ENCODE measurements at places on chromosomes 3 and 15. TPM values are rescaled to one million over a fixed set of nuclear protein-coding genes. Genes with fewer than 3 reads are reported as not detected.

KY gene
- 0.12 TPM for polyA plus RNA-seq

DNA sequence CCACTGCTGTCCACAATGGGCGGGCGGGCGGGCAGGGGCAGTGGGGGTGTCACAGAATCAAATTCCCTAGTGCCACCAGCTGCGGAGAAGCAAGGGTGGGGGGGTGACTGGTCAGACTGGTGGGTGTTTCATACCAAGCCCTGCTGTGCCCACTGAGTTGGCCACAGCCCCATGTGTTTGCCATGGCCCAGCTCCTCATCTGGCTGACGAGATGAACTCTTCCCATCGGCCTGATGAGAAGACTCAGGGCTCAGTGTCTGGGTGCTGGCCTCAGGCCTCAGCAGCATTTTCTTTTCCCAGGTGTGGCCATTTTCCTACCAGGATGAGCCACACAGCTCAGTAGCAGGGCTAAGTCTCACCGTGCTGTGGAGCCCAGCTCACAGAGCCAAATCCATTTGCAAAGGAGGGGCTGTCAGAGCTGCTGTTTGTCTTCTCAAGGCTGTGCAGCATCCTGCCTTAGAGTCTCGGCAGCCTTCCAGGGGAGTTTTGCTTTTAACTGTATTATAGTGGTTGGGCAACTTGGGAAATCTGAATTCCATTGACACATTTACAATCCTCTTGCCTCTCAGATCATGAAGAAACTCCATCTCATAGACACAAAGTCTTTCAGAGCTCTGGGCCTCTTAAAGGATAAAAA lies 176.8 kb downstream of the ABHD5 start:
- DNase-seq = peak; percentile 71

DNA sequence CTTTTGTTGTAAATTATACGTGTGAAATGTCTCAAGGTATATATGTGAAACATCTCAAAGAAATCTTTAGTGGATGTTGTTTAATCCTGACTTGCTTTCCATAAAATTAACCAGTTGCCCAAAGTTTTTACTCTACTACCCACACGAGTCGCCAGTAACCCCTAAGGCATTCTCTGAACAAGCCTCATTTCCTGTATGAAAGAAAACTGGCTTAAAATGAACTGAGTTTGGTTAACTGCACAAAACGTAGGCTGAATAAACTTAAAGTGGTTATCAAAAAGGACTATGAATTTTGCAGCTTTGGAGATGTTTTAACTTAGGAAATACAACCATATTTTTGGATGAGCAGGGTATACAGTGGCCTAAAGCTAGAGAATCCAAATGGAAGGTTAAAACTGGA lies 2.7 kb upstream of the APPL1 start:
- peak; percentile 16 for DNase-seq

GRCh38 chr15:81291916-81292522 lies 31.9 kb downstream of the STARD5 start:
- no peak for DNase-seq

DNA sequence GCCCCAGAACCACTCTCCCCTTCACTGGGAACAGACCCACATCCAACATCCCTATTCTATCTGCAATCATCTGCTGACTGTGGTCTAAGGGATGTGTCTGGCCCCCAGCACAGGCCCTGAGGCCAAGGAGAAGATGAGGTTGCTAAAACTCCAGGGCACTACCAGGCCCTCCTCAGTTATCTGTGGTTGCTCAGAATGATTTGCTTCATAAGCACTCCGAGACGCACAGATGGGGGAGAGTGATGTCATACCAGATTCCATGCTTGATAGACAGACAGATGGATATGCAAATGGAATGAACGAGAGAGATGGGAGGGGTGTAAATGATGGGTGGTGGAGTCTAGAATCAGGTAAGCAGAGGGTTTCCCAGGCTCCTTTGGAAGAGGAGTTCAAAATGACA lies 57.8 kb downstream of the CEMIP start:
- DNase-seq = peak; percentile 34

DNA sequence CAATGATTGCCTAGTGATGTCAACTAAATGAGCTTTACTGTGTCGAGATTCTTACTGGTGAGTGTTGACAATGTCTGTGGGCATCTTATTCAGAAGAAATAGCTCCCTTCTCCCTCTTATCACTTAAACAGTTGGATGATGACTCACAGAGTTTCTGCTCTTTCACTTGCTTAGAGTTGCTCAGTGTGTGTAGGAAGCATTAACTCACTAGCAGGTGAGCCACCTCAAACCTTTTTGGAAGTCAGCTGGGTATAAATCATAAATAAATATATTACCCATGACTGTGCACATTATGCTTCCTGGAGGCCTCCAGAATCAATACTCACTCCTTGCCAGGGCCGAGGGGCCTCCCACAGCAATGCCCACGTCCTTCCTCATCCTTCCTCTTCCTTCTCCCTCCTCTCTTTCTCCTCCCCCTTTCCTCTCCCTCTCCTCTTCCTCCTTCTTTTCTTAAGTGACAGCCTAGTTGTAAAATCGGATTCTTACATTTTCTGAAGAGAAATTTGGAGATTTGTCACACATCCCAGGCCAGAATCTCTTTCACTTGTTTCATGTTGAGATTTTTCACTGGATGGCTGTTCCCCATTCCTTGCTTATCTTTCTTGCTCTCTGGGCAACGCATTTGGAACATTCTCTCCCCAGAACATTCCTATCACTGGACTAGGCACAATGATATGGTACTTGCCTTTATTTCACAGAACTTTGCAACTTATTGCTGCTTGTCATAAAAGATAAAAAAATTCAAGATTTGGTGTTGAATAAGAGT lies 17.5 kb downstream of the SHC4 start:
- DNase-seq = peak; percentile 92

SCN11A gene
- 0.01 TPM for polyA plus RNA-seq

DNA sequence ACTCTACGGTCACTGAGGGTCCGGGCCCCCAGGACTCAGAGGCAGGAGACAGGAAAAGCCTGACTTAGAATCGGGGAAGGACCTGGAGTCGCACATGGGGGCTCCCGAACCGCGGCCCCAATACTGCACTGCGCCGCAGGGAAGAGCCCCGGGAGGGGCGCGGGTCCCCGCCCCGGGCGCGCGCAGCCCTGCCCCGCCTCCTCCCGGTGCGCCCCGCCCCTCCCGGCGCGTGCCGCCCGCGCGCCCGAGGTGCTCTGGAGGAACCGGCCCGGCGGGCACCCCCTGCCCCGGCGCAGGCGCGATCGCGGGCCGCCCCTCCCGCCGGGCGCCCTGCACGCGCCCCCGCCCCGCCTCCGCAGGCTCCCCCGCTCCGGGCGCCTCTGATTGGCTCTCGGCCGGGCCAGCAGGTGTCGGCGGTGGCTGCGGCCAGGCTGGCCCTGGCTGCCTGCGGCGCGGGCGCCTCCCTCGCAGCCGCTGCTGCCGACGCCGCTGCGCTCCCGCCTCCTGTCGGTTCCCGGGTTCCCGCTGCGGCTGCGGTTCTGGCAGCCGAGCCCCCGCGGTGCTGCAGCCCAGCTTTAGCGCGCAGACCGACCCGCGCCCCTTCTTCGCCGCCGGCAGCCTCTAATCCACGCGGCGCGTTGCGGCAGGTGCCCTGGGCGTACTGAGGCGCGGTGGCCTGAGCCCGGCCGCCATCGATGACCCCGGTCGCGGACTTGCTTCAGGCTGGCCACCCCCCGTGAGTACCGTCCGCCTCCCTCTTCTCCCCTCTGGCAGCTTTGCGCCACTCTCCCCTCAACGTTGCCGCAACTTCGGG lies at the start of gene MYRIP:
TSS of gene MYRIP (plus strand) at position 429 of the 814 bp plus-strand sequence. CDS start 91,208 bp downstream, outside the sequence.
- peak; percentile 7 for DNase-seq

GRCh38 chr3:72245183-72245811 lies 460.3 kb upstream of the PROK2 start:
- peak; percentile 21 for DNase-seq

- no peak for DNase-seq
Measured at GRCh38 chr3:180401226-180401625, 200.7 kb upstream of the TTC14 start.

- peak; percentile 48 for DNase-seq
Measured at GRCh38 chr3:190491533-190492054, 22.3 kb upstream of the IL1RAP start.

DNA sequence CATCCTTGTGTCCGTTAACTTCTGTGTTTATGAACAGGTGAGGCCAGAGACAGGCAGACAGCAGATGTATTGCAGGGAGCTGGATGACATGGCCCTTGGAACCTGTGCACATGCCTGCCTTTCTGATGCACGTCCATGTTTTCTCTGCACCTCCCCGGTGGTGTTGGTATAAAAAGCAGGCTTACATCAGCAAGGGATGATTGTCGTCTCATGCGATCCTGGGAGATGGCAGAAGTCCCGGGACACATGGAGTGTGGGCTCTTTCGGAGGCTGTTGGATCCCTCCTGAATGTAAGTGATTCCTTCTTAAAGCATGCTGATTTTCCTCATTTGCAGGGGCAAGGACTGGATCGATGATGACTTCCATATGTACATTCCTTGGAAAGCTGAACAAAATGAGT lies 134.8 kb downstream of the SNRPN start:
- DNase-seq = no peak

CAND2 gene
- polyA plus RNA-seq = 2.5 TPM

- DNase-seq = no peak
Measured at GRCh38 chr15:71245588-71245987, 130.3 kb downstream of the THSD4 start.

PBRM1 gene
- 36.2 TPM for polyA plus RNA-seq

IGSF11 gene
- polyA plus RNA-seq = not detected

PRR20G gene
- not detected for polyA plus RNA-seq

DNA sequence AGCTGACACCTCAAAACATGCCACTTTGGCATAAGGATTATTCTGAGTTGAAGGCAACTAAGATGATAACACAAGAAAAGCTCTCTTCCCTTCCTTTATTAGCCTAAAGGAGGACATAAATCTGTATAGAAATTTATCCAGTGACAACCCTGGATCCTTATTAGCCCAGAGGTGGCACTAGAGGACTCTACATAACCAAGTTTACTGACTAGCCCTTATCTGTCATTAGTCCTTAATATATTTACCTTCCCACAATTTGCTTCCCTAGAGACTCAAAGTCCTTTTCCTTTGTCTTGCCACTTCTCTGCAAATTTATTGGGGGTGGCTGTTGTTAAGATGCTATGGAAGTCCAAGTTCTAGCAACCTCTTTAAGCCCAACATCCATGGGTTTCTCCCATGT lies 26.7 kb downstream of the CEP70 start:
- no peak for DNase-seq

- no peak for DNase-seq
Measured at GRCh38 chr15:90379263-90379662, 8.8 kb upstream of the IQGAP1 start.

SERPINI2 gene
- not detected for polyA plus RNA-seq

DNA sequence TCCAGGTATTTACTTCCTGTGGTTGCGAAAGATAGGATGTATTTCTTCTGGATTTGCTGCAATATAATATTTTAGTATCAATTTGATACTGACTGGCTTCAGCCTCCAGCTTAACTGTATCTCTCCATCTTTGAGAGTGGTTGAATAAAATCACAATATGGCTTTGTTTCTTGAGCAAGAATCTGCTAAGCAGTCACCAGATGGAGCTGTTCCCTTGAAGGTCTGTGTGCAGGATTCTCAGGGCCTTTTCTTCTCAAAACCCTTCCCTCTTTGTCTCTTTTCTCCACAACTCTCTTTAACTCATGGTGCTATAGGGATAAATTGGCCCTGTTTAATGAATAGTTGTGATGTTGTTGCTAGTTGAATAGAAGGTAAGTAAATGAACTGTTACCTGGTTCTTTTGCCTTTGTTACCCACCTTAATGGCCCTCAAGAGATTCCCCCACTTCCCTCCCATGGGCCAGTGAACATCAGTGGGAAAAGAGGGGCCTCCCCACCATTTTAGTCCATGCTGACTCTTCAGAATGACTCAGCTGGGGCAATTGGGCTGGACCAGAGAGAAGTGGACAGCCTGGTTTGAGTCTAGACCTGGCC lies 34.8 kb upstream of the RAB6B start:
- peak; percentile 70 for DNase-seq

GRCh38 chr3:179247289-179248015 lies 3.5 kb downstream of the KCNMB3 start:
- no peak for DNase-seq

DNA sequence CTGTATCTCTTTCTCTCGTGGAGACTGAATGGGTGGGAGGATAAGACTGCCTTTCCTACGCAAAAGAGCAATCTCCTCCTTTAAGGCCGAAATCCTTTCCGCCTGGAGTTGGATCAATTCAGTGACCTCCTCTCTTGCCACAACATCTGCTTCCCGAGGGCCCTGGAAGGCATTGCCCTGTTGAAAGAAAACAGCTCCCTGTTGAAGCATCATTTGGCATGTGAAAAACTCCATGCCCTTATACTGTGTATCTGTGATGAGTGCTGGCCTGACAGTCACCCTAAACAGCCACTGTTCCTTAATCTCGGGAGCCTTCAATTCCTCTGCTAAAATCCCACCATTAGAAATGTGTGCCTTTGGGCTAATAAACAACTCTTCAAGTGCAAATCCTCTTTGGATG lies 80.2 kb downstream of the BOC start:
- no peak for DNase-seq

PPCDC gene
- polyA plus RNA-seq = 8.0 TPM

DNA sequence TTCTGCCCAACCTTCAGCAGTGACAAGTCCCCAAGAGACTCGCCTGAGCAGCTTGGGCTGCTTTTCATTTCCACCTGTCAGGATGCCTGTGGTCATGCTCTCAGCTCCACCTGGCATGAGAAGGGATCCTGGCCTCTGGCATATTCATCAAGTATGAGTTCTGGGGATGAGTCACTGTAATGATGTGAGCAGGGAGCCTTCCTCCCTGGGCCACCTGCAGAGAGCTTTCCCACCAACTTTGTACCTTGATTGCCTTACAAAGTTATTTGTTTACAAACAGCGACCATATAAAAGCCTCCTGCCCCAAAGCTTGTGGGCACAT lies 3.5 kb downstream of the MYD88 start:
- DNase-seq = no peak

DNA sequence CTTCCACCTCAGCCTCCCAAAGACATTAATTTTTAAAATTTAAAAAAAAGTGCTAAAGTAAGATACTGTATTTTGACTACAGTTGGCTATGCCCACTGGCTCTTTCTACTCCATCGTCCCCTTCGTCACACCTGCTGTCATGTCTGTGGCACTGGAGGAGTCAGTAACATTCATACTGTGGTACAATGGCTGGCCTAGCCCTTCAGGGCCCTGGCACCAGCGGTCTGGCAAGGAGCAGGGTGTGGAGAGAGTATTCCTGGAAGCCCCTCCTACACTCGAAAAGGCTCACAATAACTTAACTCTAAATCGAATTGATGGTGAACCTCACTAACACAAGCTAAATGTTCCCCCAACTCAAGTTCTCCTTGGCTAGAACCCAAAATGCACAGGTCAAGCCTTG lies 89.7 kb upstream of the RASGRF1 start:
- DNase-seq = no peak

DNA sequence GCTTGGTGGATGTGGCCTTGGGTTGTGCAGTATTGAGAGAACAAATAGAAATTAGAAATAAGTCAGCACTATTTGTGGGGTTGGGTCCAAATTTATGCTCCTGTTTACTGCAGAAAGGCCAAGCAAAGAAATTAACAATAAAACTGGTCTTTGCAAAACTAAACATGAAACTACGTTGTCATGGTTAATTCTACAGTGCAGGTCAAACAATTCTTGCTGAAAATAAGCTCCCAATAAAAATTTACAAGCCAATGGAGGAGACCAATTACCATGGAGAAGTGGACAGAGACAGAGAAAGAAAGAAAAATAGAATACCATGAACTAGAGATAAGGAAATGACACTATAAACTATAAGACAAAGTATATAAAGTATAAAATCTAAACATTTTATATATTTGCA lies 101.3 kb downstream of the CDIN1 start:
- DNase-seq = no peak
